ENCODE measurements at places on chromosomes 3 and 15. TPM values are rescaled to one million over a fixed set of nuclear protein-coding genes. Genes with fewer than 3 reads are reported as not detected.
A peak's percentile ranks its signal among the peaks of the same experiment; 100 is the strongest.

GRCh38 chr15:69595009-69595791, 142.6 kb downstream of the RPLP1 start:
- DNase-seq = peak; percentile 78

GRCh38 chr15:39665629-39666250, 84.9 kb downstream of the THBS1 start:
- no peak for DNase-seq

DNA sequence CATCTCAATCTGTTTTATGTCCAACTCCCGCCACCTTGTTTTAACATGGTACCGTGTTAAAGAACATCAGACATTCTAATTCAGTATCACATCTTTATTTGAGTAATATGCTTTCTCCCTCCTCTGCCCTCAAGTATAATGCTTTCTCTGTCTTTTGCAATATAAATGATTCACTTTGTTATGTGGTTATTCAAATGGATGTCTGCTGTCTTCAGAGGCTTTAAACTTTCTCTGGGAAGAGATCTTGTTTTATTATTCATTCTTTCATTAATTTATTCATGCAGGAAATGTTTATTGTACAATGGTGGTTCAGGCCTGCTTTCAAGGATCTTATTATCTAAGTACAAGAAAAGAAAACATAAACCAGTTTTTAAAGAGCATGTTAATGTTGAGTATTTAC, 57.1 kb downstream of the RAP2B start:
- DNase-seq = no peak

- no peak for DNase-seq
These were observed 19.6 kb downstream of the PARP6 start for GRCh38 chr15:72252663-72253299.

DNA sequence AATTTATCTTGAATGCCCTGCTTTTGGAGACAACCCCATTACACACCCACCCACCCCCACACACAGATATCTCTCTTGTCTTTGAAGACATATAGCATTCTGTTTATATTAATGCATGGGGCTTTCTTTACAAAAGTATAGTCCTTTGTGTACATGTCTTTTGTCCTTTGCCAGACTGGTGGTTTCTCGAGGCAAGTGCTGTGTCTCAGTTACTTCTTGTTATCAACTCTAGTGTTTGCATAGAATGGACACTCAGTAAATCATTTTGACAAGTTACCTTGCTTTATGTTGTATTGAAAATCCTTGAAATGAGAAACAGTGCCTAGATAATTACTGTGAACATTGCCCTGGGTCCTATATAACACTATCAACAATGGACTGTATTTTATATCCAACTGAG, 33.9 kb downstream of the KBTBD8 start:
- DNase-seq = no peak

GRCh38 chr3:142963516-142964448, at the start of gene PAQR9:
TSS of gene PAQR9 (minus strand) at chr3:142963674. CDS start at chr3:142963336, 338 bp downstream.
- DNase-seq = no peak

DNA sequence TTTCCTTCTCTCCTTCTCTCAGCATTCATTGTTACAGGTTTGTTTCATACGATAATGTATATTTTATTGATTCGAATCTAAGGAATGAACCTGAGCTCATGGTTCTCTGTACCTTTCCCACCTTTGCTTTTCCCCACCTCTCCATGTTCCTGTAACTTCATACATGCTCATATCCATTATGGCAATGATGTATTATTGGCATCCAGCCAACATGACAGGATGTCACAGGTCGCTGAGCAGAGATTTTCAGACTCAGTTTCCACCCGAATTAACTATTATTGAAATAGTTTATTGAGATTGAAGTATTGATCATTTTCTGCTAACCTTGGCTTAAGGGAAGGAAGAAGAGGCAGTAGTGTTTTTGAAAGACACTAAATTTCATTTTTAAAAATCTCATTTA, 64.8 kb downstream of the MAP2K5 start:
- DNase-seq = no peak

GRCh38 chr3:2098398-2099027, at the start of gene CNTN4:
TSS of gene CNTN4 (plus strand) at chr3:2098866.
- peak; percentile 42 for DNase-seq

- DNase-seq = no peak
These were observed 95.5 kb downstream of the CHST2 start for GRCh38 chr3:143215059-143215458.

DNA sequence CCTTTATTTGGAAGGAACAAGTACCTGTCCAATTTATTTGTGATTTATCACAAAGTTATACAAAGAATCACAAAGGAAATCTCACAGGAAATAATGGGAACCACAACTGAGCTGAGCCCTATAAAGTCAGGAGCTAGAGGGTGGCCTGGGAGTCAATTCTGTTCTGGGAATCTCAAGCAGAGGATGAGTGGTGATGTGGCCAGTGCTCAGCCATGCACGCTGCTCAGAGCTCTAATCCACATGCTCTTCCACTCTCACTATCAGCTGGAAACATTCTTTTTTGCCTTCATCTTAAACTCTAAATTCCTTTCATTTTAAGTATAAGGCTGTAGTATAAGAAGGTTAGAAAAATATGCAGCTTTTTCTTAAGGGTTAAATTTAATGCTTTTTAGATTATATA, 36.6 kb downstream of the UACA start:
- DNase-seq = no peak

Gene RNF168
- total RNA-seq = 23.5 TPM

Gene CPLX3
- 5.9 TPM for total RNA-seq

Gene ACSBG1
- total RNA-seq = not detected

Gene GPR176
- total RNA-seq = 2.5 TPM

Gene RBP2
- not detected for total RNA-seq

Gene RARB
- total RNA-seq = 8.6 TPM

Gene CLSTN2
- total RNA-seq = 10.7 TPM

Gene COL8A1
- total RNA-seq = 14.6 TPM

Gene SLC2A2
- not detected for total RNA-seq

Data from heart right ventricle (tissue), 16 donors.